ENCODE measurements at places on chromosomes 3 and 15.
A peak's percentile ranks its signal among the peaks of the same experiment; 100 is the strongest.

- DNase-seq, result peak; percentile 87
Measured at GRCh38 chr3:36944641-36945270, at the start of gene TRANK1. Gene TRANK1, minus strand, starts transcription at chr3:36945054. Its CDS starts 245 bp downstream, at chr3:36944809.

DNA sequence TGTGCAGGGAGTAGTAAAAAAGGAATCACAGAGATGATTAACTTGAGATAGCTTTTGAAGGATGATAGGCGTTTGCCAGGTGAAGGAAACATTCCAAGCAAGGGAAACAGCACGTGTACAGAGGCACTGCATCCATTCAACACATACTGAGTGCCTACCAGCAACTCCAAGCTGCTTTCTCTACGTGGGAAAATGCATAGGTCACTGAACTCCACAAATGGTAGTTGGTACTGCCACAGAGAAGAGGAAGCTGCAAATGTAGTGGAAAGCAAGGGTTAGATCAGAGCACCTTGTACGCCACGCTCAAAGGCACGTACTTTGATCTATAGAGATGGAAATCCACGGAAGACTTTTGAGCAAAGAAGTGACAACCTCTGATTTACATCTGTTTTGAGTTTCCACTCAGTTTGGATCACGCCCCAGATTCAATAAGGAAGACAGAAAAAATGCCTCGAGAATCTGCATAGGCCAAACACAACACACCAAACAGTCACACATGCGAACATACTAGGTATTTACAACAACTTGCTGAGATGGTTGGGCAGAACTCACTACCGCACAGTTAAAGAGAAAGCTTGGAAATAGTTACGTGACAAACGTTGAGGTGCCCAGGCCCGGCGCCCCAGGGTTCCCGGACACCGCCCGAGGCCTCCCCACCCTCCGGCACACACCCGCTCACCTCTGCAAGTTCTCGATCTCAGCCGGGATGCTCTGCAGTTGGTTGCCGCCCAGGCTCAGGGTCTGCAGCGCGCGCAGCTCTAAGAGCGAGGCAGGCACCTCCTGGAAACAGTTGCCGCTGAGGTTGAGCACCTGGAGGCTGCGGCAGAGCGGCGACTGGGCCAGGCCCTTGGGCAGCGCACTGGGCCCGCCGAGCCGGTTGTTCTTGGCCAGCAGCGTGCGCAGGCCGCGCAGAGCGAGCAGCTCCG lies 826 bp downstream of the LRRC58 start:
- peak; percentile 63 for DNase-seq

DNA sequence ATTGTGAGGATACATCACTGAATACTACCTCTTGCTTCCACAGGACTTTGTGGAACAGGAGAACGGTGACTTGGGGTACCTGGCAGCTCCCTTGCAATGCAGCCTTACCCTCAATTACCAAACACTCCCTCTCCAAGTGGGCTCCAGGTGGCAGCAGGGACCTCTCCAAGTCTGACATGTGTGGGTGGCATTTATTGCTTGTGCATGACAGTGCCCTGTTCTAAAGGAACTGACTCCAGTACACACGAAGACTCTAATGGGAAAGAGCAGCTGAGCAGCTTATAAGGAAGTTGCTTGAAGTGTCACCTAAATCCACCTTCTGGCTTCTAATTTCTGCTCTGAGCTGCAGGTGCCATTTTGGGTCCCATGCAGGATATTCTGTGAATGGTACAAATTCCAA lies 174.1 kb upstream of the SLCO3A1 start:
- DNase-seq, result no peak

GRCh38 chr3:101809178-101810021 lies 30.4 kb downstream of the NXPE3 start:
- peak; percentile 61 for DNase-seq

DNA sequence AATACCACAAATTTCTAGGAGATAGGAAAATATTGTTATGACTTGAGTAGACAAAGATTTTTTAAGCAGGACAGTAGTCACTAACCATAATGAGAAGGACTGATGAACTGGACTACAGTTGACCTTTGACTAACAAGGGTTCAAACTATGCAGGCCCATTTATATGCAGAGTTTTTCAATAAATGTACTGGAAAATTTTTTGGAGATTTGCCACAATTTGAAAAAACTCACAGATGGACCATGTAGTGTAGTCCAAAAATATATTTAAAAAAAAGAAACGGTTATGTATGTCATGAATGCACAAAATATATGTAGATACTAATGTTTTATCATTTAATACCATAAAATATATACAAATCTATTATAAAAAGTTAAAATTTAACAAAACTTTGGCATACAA lies 151.8 kb downstream of the LRRN1 start:
- DNase-seq, result no peak

- DNase-seq, result no peak
Measured at GRCh38 chr15:66615846-66616245, 50.0 kb upstream of the LCTL start.
